D721Med (cell line): ENCODE measurements at places on chromosomes 12 and 14.

GRCh38 chr12:47799357-47799955 is 20.2 kb downstream of the HDAC7 start:
- no peak for DNase-seq

GRCh38 chr12:19561411-19561961 is 122.2 kb downstream of the AEBP2 start:
- no peak for DNase-seq

- DNase-seq = no peak
These were observed 71.9 kb upstream of the TCL1B start for GRCh38 chr14:95614349-95614748.

DNA sequence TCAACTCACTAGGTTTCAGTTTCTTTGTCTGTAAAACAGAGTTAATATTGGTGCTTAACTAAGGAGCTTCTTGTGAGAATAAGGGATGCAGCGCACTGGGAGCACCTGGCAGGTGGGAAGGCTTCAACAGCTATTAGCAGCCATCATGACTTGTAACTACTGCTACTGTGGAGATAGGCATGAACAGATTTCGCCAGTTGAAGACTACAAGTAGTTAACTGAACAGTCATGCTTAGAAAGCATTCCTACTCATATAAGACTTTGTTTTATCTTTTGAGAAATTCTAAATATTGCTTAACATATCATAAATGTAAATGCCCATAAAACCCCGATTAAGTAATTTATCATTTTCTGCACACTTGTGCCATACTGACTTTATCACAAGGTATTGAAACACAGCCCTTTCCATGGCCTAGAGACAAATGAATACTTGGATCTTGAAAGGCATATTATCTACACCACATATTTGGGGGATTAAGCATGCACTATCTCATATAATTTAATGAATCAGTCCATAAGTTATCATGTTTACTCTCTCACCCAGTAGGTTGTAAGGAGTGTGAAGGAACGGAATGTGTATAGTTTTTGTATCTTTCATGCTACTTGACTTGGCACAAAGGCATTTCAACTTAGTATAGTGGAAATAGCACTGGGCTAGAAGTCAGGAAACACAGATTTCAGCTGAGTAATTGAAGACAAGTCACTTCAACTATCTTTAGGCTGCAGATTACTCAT is 16.1 kb downstream of the NTN4 start:
- no peak for DNase-seq

DNA sequence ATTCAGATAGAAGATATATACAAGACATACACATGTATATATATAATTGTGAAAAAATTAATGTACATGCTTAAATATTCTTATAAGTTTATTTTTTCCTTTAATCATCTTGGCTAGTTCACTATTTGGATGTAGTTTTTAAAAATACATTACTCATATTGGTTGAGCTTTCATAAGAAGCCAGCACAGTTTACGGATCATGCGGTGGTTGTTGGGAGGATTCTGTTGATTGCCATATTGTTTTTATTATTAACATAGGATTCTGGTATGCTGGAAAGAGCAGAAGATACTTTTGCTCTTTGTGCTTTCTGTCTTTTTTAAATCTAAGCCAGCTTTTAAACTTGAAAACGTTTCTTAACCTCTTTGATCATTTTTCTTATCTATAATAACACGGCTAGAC is 163.4 kb downstream of the OTOGL start:
- no peak for DNase-seq

GRCh38 chr12:48994224-48995085 is 4.7 kb downstream of the DDN start:
- DNase-seq = no peak

DNA sequence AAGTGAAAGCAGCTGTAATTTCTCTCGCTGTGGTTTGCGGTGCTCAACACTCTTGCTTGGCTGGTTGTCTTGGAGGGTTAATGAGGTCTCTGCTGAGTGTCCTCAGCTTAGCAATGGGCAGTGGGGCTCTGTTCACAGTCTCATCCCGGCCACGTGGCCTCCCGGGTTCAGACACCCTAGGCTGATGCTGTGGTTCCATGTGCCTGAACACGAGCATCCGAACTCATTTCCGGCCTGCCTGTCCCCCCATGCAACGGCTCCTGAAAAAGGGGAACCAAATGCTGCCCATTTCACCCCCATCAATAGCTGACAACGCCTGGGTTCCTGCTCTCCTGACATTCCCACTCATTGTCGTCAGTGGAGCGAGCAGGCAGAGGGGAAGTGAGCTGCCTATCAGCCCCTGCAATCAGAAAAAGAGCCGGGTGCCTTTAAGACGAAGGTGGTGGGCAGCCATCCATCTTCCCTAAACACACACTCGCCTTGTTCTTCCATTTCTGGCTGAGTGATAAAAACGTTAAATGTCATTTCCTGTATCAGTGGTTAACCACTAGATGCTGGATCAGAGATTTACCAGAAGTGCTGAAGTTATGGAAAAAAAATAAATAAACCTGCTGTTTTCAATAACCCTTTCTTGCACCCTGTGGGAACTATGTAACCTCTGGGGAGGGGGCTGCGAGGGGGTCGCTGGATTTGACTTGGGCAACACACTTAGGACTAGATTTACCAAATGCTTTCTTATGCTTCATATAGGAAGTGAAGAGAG is 60.3 kb upstream of the BCL2L14 start:
- no peak for DNase-seq

- no peak for DNase-seq
These were observed 8.4 kb upstream of the EP400 start for GRCh38 chr12:131941116-131941986.

DNA sequence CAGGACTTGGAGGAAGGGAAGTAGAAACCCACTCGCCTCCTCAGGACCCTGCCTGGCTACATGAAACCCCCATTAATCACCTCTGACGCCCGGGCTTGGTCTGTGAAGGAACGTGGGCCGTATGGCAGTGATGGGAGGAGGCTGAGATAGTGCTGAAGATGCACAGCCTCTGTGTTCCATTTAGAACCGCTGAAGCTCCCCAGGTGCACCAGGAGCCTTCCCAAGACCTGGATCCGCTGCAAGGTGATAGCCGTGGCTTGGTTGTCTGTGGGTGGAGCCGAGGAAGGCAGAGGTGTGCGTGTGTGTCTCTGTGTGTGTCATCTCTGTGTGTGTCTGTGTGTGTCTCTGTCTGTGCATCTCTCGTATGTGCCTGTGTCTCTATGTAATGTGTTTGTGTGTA is 293.1 kb downstream of the CACNA1C start:
- no peak for DNase-seq

DNA sequence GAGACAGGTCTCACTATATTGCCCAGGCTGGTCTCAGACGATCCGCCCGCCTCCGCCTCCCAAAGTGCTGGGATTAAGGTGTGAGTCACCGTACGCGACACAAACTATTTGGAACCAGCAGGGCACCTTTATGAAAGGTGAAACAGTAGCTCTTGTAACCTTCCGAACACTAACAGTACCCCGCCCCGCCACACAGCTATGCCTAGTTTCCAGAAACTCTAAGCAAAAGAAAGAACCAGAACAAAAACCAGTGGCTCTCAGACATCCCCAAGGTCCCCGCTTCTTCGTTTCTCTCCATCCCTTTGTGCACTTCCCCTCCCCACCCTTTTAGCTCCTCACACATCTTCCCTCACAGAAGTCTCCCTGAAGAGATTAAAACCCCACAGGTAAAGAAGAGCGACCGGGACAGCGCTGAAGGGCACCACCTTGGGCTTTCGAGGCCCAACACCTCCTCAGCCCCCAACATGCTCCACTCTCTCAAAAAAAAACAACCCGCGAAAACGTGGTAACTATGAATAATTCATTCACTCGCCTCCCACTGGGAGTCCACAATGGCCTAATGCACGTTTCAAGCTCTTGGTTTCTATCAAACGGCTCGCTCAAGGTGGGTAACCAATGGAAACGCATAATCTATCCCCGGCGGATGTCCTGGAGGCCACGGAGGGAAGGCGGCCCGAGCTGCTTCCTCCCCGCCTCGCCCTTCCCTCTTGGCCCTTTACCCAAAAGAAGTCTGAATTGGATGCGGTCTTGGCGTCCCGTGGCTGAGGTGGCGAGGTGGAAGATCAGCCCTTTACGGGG is 877 bp downstream of the BAG5 start:
- no peak for DNase-seq

DNA sequence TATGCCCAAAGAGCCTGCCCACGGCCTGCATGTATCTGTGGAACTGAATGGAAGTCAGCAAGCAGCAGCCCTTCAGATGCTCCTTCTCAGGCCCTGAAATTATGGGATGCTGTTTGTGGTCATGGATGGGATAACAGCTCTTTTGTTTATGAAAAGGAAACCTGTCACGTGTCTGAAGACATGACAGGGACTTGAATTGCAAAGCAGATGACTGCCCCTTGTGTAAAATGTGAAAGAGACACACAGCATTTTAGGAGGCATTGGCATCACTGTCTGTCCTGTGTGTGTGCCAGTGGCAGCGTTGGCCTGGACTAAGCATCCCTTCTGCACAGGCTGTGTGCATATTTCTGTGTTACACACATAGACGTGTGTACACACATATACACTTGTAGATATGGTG is 192.1 kb downstream of the VRK1 start:
- DNase-seq = no peak

DNA sequence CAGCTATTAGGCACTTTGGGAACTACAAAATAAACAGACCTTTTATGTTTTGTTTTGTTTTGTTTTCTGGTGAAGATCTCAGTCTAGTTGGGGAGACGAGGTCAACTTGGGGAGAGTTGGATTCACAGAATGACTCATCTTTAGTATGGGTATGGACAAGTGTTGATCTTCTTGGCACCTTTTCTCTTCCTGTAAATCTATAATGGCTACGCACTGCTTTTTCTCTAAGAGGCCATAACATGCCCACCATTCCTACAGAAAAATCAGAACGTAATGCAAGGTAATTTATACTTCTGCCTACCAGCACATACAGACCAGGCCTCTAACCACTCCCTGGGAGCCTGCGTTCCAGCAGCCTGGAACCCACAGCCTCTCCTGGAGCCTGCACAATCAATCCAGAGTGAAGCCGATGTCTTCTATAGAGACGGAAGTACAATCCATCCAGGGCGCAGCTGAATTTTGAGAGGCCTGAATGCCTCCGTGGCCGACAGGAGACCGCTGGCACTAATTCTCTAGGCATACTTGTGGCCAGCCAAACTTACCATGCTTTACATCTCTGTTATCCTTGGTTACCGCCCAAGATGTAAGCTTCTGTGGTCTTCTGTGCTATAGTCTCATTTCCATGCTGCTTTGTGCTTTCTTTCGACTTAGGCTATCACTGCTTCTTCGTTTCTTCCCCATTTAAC is 717 bp downstream of the PPHLN1 start:
- DNase-seq = no peak

- no peak for DNase-seq
These were observed 269.7 kb downstream of the TTC6 start for GRCh38 chr14:37864861-37865718.

GRCh38 chr12:121176826-121177529 is 33.0 kb upstream of the P2RX4 start:
- DNase-seq = no peak
